ENCODE measurements at places on chromosomes 5 and 9.
A peak's percentile ranks its signal among the peaks of the same experiment; 100 is the strongest.

DNA sequence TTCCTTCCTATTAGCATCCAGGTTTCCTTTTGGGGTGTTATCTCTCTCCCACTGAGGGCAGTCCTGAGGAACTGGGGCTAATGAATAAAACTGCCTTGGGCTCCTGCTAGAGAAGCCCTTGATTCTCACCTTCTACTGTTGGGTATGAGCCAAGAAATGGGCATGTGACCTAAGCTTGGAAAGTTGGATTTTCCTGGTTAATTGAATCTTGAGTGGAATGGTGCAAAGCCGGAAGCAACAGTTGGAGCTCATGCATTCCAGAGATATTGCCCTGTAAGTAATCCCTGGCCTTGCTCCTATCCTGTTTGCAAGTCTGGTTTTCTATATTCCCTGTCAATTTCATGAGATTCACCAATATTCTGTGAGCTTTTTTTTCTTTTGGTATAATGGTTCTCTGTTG lies 158.5 kb upstream of the ELL2 start:
- DNase-seq: no peak

DNA sequence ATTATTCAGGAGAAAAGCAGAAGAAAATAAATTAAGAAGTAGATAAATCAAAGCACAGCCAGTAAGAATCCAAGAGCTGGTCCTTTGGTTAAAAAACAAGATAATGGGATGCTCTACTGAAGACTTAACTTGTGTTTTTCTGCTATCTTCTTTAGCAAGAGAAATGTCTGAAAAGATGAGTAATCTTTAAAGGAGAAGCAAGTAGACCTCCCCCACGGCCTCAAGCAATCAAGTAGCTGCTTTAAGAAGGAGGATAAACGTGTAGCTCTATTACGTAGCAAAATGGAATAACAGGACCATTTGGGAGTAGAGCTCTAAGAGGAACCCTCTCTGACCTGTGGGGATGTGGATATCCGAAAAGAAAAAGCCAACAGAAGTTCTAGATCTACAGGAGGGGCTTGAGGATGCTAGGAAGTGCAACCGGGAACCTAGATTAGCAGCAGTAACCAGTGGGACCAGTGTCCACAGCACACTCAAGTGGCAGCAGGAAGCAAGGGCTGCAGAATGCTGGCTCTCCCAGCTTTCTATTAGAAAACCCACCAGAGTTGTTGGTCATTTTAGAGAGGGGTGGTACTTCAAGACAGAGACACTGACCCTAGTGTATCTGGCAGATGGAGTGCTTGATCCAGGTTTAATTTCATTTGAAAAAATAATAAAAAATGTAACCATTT lies 185.4 kb downstream of the GABBR2 start:
- DNase-seq: peak; percentile 27

DNA sequence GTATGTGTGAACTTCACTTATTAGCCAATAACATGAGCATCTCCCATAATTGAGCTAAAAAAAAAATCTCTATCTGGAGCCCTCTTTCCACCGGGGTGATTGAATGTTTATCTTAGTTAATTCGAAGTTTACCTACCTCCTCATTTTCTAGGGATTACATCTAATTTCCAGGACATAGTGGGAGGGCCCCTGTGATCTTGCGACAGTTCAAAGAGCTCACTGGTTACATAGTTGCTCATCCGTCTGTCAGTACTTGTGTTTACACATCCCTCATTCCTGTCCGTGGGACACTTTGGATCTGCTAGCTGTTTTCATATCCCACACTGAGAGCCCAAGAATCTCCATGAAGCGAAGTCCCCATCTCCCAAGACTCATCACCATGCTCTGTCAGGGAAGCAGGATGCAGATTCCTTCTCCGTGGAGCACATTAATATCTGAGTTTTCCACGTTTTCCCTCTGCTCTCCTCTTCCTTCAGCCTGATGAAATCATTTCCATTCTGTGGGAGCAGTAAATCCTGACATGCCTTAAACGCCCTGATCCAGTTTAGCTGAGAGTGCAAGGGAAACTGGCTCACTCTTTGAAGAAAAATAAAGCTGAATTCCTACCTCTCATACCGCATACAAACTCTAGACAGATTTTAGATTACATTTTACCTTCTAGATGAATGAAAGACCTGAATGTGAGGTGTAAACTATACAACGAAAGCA lies 10.2 kb upstream of the SFXN1 start:
- no peak for DNase-seq

DNA sequence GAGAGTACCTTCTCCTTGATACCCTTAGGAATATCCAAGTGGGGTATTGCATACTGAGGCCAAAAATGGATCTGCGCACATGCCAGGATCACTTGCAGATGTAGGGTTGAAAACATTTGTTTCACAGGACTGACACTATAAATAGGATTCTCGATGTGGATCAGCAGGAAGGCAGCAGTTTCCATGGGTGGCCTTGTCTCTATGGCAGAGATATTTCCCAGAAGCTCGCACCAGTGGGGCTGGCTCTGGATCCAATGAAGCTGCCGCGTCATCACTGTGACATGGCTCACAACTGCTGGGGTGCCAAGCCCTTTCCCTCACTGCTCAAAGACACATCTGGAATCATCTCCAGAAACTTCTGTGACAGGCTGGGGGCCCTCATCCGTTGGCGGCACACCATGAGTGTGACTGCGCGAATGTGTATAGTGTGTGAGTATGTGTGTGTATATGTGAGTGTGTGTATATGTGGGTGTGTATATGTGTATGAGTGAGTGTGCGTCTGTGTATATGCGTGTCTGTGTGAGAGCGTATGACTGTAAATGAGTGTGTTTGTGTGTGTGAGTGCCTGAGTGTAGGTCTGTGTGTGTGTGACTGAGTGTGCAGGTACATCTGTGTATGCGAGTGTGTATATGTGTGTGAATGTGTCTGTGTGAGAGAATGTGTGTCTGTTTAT lies 182.5 kb downstream of the GAS1 start:
- no peak for DNase-seq

DNA sequence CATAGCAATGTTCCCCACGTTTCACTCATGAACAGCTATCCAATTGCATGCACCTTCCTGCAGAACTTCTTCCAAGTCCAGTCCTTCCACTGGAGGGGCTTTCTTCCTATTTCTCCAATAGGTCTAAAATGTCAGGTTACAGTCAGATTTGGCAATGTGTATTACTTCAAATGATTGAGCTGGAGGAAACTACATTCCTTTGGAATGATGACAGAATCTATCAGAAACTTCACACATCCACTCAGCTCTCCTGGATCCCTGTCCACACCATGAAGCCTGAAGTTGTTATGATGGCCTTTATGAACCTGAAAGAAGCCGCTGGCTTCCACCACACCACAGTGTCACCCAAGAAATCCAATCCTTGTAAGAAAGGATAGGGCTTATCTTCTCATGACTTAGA lies 32.2 kb downstream of the FBXW2 start:
- DNase-seq: peak; percentile 3

GRCh38 chr9:131539223-131539923 lies 6.0 kb upstream of the PRRT1B start:
- no peak for DNase-seq

- peak; percentile 67 for DNase-seq
Observed at GRCh38 chr5:68252673-68253623, 37.4 kb downstream of the PIK3R1 start.

- no peak for DNase-seq
Observed at GRCh38 chr5:5387777-5388176, 34.7 kb upstream of the ICE1 start.

All from brain microvascular endothelial cell (primary cell).